ENCODE measurements at places on chromosomes 3 and 15.

DNA sequence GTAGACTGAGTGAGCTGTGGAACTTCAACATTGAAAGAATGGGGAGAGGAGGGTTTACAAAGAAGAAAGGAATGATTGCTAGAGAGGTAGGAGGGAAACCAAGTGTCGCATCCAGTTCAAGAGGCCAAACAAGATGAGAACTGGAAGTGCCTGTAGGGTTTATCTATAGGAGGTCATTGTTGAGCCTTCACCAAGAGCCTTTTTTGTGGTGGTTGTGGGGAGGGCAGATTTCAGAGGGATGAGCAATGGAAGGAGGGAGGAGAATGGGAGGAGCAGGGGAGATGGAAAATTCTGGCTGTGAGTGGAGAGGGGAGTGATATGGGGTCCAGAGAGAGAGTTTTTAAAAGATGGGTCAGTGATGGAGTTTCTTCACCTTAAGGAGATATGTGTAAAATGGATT, 8.5 kb downstream of the PDIA5 start:
- DNase-seq = no peak

GRCh38 chr3:45088543-45089358, 57.4 kb downstream of the CDCP1 start:
- no peak for DNase-seq

- no peak for DNase-seq
These were observed 5.3 kb downstream of the PDIA5 start for GRCh38 chr3:123072152-123072551.

DNA sequence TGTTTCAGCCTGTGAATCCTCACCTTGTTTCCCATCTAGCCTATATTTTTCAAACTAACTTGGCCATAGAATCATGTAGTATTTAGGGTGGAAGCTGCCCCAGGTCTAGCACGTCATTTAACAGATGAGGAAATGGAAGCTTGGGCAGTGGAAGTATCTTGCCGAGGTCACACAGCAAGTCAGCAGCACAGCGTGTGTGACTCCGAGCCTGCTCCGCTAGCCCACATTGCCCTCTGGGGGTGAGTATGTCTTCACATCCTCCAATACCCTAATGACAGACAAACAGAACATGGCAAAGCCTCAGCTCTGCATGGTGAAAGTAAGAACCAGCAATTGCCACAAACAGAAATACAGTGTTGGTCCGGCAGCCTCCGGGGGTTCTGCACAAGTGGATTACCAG, 2.2 kb upstream of the CCR5 start:
- no peak for DNase-seq

- DNase-seq = no peak
These were observed 159.1 kb upstream of the NANOGP8 start for GRCh38 chr15:35244227-35244626.

GRCh38 chr15:51223771-51224229, 114.6 kb downstream of the CYP19A1 start:
- DNase-seq = no peak

DNA sequence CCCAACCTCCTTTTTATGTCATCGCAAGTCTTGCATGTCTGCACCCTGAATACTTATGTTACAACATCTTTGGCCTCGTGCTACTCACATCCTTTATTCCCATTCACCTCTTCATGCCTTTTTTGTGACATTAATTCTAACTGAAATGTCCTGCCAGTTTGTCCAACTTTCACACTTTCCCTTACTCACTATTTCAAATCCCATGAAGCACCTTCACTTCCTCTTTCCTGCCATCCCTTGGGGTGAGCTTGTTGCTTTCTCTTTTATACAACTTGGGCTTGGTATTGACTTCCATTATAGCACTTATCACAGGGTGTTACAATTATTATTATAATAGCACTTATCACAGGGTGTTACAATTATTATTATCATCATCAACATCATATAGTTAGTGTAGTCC, 496.3 kb downstream of the NLGN1 start:
- no peak for DNase-seq

- DNase-seq = no peak
These were observed 15.3 kb downstream of the SPCS1 start for GRCh38 chr3:52721002-52721729.

DNA sequence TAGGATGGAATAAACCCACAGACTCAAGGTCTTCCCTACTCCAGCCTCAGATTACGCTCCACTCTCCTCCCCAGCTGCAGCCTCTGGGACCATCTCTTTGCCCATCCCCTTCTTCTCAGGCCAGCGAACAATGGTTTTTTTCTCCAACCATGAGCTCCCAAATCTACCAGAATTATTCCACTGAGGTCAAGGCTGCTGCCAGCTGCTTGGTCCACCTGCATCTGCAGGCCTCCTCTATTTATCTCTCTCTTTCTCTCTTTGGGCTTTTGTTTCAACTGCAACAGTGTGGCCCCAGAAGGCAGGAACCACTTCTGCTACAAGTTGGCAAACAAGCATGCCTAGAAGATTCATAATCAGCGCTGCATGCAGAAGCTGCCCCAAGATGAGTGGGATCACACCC, 19.1 kb downstream of the CHRM5 start:
- no peak for DNase-seq

DNA sequence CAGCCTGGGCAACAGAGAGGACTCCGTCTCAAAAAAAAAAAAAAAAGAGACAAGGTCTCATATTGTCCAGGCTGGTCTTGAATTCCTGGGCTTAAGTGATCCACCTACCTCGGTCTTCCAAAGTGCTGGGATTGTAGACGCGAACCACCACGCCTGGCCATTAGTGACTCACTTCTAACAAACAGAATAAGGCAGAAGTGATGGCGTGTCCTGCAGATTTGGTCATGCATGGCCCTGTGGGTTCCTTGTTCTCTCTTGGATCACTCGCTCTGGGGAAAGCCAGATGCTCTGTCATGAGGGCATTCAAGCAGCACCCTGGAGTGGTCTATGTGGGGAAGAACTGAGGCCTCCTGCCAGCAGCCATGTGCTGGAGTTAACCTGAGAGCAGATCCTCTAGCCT, 27.4 kb upstream of the TJP1 start:
- DNase-seq = no peak

DNA sequence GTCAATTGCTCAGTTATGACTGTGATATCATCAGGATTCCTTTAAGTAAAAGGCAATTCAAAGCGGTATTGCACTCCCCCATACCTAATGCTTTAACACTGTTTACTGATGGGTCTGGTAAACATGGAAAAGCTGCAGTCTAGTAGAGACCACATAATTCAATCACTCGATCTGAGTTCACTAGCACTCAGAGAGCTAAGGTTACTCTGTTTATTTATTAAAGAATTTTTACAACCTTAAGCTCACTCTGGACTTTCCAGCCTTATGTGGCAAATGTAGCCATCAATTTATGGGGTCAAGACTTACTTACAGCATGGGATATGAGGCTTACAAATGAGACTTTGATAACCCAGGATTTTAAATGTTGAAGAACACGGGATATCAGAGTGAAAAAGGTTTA, 18.4 kb upstream of the CCR2 start:
- DNase-seq = no peak

- no peak for DNase-seq
These were observed 248.8 kb upstream of the LYSMD4 start for GRCh38 chr15:99981839-99982658.

GRCh38 chr3:102457644-102458043, 22.8 kb downstream of the ZPLD1 start:
- no peak for DNase-seq

DNA sequence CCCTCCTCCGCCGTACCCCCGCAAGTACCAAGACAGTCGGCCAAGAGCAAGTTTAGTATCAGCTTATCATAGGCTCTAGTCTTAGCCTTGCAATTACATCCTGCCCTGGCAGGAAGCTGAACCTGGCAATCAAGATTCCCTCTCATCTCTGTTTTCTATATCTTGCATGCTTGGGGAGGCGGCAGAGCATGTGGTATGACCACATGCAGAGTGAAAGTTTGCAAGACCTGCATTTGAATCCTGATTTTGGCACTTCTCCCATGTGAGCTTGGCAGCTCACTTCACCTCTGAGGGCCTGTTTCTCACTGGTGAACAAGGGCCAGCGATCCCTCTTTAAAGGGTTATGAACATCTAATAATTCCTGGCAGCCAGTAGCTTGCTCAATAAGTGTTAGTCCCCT, 106.1 kb upstream of the FRMD4B start:
- DNase-seq = no peak

- no peak for DNase-seq
These were observed 24.4 kb downstream of the ONECUT1 start for GRCh38 chr15:52765785-52766184.

GRCh38 chr3:127791221-127791913, 30.9 kb downstream of the MGLL start:
- no peak for DNase-seq

DNA sequence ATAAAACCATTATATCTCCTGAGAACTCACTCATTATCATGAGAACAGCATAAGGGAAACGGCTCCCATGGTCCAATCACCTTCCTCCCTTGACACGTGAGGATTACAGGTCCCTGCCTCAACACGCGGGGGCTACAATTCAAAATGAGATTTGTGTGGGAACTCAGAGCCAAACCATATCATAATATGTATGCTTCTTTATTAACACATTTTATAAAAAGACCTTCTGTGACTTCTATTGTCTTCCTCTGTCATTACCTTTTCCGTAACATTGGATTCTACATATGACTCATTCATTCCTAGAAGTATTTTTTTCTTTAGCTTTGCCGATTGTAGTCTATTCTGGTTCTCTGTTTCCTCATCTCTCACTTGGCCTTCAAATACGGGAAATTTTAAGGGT, 267.2 kb upstream of the ROBO1 start:
- no peak for DNase-seq

GRCh38 chr15:67753891-67754290, 71.4 kb upstream of the SKOR1 start:
- no peak for DNase-seq

DNA sequence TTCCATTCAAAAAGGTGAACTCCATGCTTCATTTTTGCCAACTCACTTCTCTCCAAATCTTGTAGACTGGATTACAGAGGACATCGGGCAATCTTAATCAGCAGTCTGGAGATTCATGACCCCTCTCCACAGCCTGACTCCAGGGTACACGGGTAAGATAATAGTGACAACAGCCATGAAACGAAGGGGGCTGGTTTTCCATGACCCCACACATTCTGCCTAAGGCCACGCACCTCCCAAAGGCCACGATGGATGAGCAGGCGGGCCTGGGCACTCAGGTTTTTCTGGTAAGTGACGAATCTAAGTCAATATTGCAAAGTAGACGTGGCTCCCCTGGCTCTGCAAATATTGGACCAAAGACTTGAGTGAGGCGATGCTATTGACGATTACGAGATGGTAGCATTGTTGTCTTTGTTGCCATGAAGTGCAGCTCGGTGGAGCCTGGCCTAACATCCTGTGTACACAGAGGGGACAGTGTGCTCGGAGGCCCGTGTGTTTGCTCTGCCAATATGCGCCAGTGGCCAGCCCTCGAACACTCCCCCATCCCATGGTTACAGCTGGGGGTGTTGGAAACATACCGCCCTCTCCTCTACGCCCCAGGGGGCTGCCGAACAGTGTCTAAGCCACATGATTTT, 119.1 kb downstream of the OPA1 start:
- no peak for DNase-seq

GRCh38 chr15:94297558-94297957, 66.2 kb downstream of the MCTP2 start:
- DNase-seq = no peak
